ENCODE measurements at places on chromosomes 3 and 15.
A peak's percentile ranks its signal among the peaks of the same experiment; 100 is the strongest.

GRCh38 chr3:181417748-181418147, 294.0 kb upstream of the SOX2 start:
- DNase-seq: peak; percentile 4

GRCh38 chr3:147246906-147247305, 159.4 kb downstream of the ZIC4 start:
- no peak for DNase-seq

GRCh38 chr3:65877160-65877559, 161.6 kb downstream of the MAGI1 start:
- DNase-seq: no peak

DNA sequence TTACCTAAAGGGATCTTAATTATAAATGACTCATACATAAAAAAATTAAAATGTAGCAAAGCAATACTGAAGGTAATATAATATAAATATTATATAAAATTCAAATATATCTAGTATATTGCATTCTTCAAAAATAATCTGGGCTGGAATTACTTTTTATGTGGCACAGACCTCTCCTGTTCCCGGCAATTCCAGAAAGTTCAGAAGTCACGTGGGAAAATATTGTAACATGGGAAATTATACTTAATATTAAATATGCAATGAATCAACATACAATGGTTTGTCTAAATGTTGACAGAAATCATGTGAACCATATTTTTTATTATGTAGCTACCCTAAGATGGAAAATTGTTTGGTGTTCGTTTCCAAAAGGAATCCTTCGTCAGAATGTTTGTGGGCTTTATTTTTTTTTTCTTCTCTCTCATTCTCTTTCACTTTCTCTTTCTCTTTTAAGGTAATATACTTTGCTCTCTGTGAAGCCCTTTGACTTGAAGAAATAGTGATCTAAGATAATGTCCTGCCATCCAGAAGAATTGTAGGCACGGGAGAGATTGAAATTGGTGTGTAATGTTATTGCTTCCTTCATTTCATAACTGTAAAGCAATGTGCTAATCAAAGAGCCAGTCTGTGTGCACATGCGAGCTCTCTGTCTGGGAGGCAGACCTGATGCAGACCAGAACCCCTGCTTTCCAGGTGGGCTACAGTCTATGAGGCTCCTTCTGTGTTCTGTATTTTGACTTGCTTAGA, 559.4 kb downstream of the NR2F2 start:
- DNase-seq: no peak

- DNase-seq: no peak
Observed at GRCh38 chr3:37458162-37459120, 284.1 kb upstream of the LRRFIP2 start.

DNA sequence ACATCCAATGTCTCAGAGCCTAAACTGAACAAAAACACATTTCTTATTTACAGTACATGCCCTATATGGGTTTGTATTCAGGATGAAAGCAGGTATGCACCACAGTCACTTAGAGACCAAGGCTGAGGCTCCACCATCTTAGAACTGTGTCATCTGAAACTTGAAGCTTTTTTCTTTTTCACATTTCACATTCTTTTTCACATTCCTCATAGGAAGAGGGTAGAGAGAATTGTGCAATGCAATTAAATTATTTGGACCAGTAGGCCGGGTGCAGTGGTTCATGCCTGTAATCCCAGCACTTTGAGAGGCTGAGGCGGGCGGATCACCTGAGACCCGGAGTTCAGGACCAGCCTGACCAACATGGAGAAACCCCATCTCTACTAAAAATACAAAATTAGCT, 591.0 kb downstream of the MECOM start:
- no peak for DNase-seq

GRCh38 chr15:40823572-40824343, 4.8 kb downstream of the PPP1R14D start:
- no peak for DNase-seq

DNA sequence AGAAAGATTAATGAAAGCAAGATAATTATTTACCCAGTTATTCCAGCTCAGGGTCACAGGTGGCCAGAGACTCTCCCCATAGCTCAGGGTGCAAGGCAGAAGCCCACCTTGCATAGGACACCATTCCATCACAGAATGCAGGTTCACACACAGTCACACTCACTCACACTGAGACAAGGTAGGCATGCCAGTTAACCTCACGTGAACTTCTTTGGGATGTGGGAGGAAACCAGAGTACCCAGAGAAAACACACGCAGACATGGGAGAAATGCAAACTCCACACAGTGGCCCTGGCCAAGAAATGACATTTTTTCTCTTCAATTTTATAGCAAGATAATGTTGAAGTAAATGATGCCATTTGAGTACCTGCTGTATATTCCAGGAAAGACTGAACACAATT, 106.7 kb downstream of the ZNF385D start:
- no peak for DNase-seq

DNA sequence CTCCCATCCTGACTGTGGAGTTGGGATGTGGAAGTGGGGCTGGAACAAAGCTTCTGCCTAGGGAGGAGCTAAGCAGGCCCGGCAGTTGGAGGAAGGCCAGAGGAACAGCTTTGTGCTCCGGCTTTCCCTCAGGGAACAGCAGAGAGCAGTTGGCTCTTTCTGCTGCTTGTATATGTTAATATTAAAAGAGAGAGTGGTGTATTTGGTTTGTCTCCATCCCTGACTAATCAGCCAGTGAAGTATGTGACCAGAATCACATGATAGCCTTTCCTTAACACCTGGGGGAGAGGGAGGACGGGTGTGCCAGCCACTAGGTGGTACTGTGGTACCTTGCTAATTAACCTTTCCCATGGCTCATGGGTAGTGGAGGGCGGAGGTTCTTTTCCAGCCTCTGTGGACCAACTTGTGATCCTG, 10.0 kb downstream of the EIF2B5 start:
- peak; percentile 42 for DNase-seq

GRCh38 chr15:43196760-43197548, 11.8 kb downstream of the CCNDBP1 start:
- DNase-seq: no peak

GRCh38 chr3:101329016-101329673, 8.8 kb upstream of the IMPG2 start:
- DNase-seq: no peak

- no peak for DNase-seq
Observed at GRCh38 chr3:120796976-120797375, 54.4 kb downstream of the GTF2E1 start.

DNA sequence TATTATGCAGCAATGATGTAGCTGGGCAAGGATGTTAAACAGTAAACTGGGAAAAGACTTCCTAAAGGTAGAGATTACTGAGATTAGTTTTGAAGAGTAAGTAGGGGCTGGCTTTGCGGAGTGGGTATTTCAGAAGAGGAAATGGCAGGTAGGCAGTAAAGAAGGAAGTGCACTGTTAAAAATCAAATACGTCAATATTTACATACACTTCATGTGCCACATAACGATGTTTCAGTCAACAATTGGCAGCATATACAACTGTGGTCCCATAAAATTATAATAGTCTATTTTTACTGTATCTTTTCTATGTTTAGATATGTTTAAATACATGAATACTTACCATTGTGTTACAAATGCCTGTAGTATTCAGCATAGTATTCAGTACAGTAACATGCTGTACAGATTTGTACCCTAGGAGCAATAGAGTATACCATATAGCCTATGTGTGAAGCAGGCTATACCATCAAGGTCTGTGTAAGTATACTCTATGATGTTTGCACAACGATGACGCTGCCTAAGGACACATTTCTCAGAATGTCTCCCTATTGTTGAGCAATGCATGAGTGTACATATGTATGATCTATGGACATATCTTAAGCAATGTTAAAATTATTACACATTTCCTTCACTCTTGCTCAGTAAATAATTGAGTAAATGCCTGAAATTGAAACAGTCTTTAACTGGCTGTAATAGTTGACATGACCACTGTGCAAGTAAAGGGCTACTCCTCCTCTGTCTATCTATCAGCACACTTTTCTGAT, 196.7 kb downstream of the ISL2 start:
- DNase-seq: no peak

- no peak for DNase-seq
Observed at GRCh38 chr3:25843332-25843731, 53.4 kb downstream of the OXSM start.

DNA sequence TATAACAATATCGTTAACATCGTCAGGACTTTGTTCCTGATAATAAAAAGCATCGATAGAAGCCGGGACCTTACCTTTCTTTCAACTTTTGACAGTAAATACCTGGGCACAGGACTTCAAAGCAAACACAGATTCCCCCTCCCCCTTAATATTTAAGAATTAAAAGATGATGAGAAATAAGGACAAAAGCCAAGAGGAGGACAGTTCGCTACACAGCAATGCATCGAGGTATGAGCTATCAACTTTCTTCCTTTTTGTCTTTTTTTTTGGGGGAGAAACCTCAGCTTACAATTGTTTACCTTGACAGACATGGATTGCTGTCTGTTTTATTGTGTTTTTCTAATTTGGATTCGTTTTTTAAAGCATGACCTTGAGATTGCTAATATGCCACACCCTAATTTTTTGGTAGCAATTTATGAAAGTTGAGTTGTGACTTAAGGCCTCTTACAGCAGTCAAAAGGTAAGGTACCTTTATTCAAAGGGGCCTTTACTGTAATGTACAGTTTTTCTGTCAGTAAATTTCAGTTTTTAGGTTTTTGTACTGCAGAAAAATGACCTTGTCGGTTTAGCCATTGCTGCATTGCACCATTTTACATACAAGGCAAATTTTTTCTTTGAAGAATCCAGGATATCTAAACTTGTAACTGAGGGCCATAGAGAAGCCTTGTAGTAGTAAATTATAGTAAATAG, 1.1 kb downstream of the CHD2 start:
- DNase-seq: no peak

DNA sequence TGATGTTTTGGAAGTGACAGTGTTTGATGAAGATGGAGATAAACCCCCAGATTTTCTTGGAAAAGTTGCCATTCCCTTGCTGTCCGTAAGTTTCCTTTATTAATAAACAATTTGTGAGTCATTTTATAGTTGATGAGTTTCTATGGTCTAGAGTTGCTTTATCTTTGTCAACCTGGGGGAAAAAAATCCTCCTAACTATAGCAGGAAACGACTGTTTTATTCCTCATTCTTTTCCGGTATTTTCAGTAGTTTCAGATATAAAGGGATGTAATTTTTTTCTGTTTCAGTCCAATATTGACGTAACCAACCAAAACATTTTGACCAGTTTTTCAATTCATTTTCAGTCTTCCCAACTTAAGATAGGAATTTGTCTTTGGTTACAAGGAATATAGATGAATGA, 154.1 kb downstream of the MCTP2 start:
- DNase-seq: no peak

DNA sequence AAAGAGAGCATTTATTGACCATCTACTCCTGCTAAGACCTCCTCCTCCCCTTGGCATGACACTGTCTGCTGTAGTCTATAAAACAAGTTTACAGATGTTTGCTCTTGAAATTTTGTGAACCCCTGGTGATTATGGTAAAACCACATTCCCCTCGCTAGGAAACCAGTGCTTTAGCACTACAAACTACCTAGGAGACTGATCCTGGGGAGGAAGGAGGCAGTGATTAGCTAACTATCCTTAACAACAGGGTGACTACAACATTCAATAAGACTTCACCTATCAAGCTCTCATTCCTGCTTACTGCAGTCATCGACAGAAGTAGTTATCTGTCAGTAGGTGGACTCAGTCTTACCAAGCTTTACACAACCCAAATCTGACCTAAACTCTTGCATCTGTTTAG, 371.3 kb downstream of the TUSC7 start:
- DNase-seq: no peak

- no peak for DNase-seq
Observed at GRCh38 chr15:29130476-29130875, 139.1 kb downstream of the NSMCE3 start.

- DNase-seq: no peak
Observed at GRCh38 chr3:59816312-59816711, 766.5 kb upstream of the CFAP20DC start.

- no peak for DNase-seq
Observed at GRCh38 chr3:67649681-67650080, 4.7 kb downstream of the SUCLG2 start.

GRCh38 chr15:64112904-64113303, 17.1 kb downstream of the SNX1 start:
- DNase-seq: no peak

- no peak for DNase-seq
Observed at GRCh38 chr3:63976872-63977200, 46.5 kb downstream of the PSMD6 start.

DNA sequence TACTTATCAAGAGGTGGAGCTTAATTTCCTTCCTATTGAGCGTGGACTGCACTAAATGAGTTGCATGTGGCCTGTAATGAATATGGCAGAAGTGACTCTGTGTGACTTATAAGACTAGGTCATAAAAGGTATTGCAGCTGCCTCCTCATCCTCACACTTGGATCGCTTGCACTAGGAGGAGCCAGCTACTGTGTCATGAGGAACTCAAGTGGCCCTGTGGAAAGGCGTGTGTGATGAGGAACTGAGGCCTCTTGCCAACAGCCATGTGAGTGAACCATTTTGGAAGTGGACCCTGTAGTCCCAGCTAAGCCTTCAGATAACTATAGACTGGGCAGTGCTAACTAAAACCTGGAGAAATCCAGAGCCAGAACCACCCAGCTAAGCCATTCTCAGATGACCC, 7.1 kb upstream of the SLC30A4 start:
- DNase-seq: no peak

- DNase-seq: no peak
Observed at GRCh38 chr3:72187131-72187530, 402.2 kb upstream of the PROK2 start.

DNA sequence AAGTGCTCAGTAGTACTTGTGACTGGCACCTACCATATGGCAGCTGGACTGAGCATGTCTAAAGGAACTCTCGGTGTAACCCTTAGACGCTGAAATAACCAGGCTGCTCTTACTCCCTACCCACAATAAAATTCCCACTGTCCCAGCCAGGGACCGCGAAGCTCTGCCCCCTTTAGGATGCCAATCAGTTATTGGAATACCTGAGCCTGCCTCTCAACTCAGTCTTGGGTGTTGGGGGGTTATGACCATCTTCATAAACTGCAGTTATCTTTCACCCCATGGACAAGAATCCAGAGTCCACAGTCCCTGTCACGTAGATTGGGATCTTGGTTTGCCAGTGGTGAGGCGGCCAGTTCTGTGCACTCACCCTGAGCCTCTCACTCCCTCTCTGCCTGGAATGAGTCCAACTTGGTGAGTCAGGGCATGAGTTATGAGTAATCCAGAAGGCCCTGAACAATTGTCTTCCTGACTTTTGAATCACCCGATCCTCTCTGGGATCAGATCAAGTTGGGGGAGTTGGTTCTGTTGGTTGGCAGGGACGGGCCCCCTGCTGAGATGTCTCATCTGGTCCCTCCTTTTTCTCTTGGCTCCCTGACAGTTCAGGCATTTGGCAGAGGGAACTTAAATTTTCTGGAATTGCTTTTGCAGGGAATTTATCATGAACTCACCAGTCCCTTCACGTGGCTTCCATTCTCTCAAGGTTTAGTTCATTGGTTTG, 120.1 kb upstream of the UBE2E1 start:
- DNase-seq: peak; percentile 90

DNA sequence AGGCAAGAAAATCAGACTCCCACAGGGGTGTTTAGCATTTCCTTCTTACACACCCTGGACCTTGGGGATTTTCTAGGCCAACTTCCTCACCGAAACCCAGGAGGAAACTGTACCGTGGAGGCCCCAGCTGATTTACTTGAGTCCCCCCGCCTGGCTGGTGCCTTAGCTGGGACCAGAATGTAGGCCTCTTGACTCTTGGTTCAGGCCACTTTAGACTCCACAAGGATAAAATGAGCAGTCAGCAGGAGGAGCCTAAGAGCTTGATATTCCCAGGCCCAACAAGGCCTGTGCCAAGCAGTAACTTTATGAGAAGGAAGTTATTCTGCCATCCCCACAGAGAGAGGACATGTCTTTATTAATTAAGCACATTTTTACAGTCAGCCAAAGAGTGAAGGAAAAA, 4.6 kb upstream of the APBA2 start:
- DNase-seq: no peak

Measured in keratinocyte (primary cell).